ENCODE measurements at places on chromosomes 16 and 17. TPM values are rescaled to one million over a fixed set of nuclear protein-coding genes. Genes with fewer than 3 reads are reported as not detected.
A peak's percentile ranks its signal among the peaks of the same experiment; 100 is the strongest.

YPEL2 gene
- 33.6 TPM for total RNA-seq

DNA sequence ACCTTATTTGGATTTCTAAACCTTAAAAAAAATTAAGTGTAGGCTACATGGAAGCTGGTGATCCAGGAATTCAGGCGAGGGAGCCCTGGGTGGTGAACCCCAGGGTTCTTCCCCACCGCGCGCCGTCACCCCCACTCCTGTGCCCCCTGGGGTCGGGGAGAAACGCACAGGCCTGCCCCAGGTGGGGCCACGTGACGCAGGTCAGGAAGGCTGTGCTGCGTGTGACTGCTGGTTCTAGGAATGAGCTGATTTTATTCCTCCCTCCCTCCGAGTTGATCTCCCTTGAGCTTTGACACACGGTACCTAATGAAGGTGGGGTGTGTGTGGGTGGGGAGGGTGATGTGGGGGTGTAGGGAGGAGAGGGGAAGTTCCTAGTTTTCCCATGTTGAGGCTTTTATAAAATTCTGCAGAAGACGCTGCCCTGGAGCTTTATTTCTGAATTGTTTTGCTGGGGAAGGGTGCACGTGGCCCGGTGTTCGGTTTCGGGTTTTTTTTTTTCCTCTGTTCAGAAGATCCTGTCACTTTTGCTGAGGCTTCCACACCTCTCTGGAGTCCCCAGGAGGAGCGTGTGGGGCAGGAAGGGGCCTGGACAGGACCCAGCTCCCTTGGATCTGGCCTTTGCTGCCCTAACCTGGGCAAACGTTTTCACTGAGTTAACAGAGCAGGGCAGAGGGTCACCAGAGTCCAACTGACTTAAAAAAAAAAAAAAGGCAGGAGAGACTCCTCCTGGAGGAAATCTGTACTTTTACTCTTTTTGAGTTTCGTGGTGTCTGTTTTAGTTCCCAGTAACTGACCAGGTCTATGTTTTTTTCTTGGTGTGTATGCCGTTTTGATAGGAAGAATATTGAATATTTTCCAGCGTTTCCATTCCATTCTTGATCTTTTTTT, 55.8 kb upstream of the GSE1 start:
- H3K27ac ChIP-seq: peak overlapping the region; percentile 85
- no peak for DNase-seq
- no peaks in the 10 kb centered on the region for H3K36me3 ChIP-seq
- peaks cover 86% of the 10 kb centered on the region for H3K4me1 ChIP-seq

DNA sequence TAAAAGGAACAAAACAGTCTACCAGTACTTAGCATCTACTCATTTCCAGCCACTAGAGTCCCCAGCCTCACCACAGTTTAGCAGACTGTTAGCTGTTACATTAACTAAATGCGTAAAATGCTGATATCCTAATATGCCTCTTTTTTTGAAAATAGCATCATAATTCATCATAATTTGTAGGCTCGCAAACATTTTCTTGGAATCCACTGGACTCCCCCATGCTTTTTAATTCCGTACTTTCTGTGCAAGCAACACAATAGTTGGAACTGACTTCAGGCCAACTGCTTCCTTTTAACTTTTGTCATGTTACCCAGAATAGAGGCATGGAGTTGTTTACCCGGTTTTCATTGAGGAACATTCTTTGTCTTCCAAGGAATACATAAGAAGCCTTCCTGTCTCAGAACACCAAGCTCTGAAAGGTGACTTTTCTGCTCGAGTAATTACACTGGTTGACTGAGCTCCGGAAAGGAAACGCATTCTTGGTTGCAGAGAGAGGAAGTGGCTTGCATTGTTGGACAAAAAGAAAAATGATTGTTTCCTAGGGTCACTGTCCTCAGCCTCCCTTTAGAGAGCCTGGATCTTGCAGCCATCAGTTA, 30.9 kb upstream of the SEC14L1 start:
- no peak overlapping the region for H3K4me3 ChIP-seq
- H3K36me3 ChIP-seq: no peaks in the 10 kb centered on the region
- no peak for DNase-seq

GRCh38 chr16:31298958-31299357, 39.2 kb downstream of the ITGAM start:
- no peaks in the 10 kb centered on the region for H3K4me1 ChIP-seq
- H3K27ac ChIP-seq: no peak overlapping the region
- no peak for DNase-seq
- H3K27me3 ChIP-seq: no peaks in the 10 kb centered on the region
- no peaks in the 10 kb centered on the region for H3K36me3 ChIP-seq

NPIPA3 gene
- total RNA-seq: not detected
